ENCODE measurements at places on chromosomes 16 and 17.
A peak's percentile ranks its signal among the peaks of the same experiment; 100 is the strongest.

DNA sequence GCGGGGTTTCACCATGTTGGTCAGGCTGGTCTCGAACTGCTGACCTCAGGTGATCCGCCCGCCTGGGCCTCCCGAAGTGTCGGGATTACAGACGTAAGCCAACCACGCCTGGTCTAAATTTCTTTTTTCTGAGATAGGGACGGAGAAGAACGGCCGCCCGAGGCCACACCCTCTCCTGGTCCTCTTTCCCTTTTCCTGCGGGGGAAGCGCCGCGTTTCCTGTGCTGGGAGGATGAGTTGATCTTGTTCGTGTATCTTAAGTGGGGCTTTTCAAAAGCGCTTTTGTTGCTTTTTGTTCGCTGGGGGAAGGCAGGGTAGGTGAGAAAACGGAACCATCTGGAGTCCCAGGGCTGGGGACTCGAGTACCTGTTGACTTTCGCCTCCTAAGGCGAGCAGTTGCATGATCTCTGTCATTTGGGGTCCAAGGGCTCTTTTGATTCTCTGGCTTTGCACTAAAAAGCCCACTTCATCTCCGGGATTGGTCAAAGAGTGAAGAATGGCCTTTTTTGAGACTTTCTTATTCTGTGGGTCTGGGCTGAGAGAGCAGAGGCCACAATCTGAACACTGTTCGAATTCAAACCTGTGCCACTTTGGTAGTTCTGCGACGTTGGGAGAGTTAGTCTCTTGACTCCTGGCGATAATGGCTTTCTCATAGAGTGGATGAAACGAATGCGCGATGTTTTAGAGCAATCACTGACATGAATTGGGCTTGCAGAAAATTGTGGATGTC lies 1.3 kb downstream of the FUS start:
- DNase-seq: no peak

DNA sequence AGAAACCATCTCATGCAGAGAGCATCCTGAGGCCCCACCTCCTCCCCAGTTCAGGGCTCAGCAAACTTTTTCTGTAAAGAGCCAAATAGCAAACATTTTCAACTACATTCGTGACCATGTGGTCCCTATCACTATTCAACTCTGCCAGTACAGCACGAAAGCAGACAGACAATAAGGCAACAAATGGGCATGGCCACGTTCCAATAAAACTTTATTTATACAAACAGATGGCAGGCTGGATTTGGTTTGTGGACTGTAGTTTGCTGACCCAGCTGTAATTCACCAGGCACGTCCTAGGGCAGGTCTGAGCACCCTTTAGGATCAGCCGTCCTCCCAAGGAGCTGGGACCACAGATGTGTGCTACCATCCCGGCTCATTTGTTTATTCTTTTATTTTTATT lies 27.1 kb upstream of the GPRC5C start:
- peaks cover 8% of the 10 kb centered on the region for H3K4me1 ChIP-seq
- no peaks in the 10 kb centered on the region for H3K36me3 ChIP-seq
- H3K27me3 ChIP-seq: no peaks in the 10 kb centered on the region
- no peak overlapping the region for H3K4me3 ChIP-seq

GRCh38 chr17:58564243-58564642 lies 49.8 kb upstream of the MTMR4 start:
- no peaks in the 10 kb centered on the region for H3K36me3 ChIP-seq
- no peak overlapping the region for H3K4me3 ChIP-seq

DNA sequence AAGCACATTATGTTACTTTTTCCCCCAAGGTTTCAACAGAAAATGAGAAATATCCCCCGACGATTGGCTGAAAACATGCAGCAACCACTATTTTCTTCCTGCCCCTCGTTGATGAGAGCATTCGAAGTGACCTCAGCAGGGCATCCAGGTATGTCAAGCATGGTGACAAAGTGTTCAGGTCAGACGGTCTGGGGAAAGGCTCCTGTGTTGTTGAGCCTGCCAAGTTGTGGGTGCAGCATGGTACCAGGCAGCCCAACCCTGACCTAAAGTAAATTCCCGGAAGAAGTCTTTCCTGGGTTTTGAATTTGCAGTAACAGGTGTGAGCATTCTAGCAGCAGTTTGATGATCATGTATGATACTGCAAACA lies 51.7 kb upstream of the SEC14L1 start:
- no peak for DNase-seq
- peak overlapping the region; percentile 74 for H3K27ac ChIP-seq
- H3K4me3 ChIP-seq: peak overlapping the region; percentile 84
- H3K4me1 ChIP-seq: peaks cover 43% of the 10 kb centered on the region
- H3K27me3 ChIP-seq: no peaks in the 10 kb centered on the region

GRCh38 chr17:47317119-47317518 lies 6.6 kb upstream of the EFCAB13 start:
- H3K4me3 ChIP-seq: no peak overlapping the region
- H3K4me1 ChIP-seq: no peaks in the 10 kb centered on the region
- H3K27me3 ChIP-seq: no peaks in the 10 kb centered on the region
- no peak for DNase-seq

DNA sequence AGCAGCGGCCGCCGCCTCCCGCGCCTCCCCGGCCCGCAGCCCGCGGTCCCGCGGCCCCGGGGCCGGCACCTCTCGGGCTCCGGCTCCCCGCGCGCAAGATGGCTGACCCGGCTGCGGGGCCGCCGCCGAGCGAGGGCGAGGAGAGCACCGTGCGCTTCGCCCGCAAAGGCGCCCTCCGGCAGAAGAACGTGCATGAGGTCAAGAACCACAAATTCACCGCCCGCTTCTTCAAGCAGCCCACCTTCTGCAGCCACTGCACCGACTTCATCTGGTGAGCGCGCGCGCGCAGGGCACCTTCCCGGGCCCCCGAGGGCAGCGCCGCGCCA lies 258 bp downstream of the PRKCB start:
- no peak for DNase-seq
- H3K27ac ChIP-seq: no peak overlapping the region
- no peak overlapping the region for H3K4me3 ChIP-seq
- H3K27me3 ChIP-seq: no peaks in the 10 kb centered on the region
- H3K4me1 ChIP-seq: peaks cover 5% of the 10 kb centered on the region

DNA sequence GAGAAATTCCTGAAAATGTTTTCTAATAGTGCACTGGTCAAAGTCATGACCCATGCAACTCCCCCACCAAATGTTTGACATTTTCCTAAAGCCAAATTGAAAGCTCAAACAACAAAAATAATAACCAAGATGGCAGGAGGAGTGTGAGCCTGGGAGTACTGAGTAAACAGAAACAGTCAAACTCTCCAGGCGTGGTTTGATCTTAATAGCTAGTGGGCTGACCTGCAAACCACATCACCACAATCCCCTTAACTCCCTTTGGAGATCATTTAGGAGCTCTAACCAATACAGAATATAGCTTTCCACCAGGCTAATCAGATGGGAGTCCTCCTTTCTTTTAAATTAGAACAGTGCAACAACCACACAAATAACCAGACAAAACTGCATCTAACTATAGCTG lies 19.2 kb upstream of the MEIOC start:
- no peaks in the 10 kb centered on the region for H3K36me3 ChIP-seq
- DNase-seq: no peak
- no peak overlapping the region for H3K27ac ChIP-seq

GRCh38 chr17:52831536-52831935 lies 673.0 kb upstream of the CA10 start:
- no peaks in the 10 kb centered on the region for H3K27me3 ChIP-seq
- no peaks in the 10 kb centered on the region for H3K4me1 ChIP-seq

DNA sequence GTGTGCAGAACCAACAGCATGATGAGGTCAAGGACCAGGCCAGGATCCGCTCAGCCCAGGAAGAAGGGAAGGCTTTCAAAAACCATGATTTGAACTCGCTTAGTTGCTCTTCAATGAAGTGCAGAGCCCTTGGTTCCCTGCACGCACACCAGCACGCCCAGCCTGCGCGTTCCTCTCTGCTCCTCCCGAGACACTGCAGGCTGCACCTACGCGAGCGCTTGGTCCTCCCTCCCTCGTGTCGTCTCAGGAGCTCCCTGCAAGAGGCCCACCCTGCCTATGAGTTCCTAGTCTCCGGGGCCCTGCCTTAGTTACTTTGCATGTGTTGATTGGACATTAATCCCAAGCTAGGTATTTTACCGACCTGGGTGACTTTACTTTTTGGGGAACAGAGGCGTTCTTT lies 132.9 kb upstream of the TNRC6C start:
- H3K36me3 ChIP-seq: no peaks in the 10 kb centered on the region
- H3K27me3 ChIP-seq: no peaks in the 10 kb centered on the region
- DNase-seq: no peak

DNA sequence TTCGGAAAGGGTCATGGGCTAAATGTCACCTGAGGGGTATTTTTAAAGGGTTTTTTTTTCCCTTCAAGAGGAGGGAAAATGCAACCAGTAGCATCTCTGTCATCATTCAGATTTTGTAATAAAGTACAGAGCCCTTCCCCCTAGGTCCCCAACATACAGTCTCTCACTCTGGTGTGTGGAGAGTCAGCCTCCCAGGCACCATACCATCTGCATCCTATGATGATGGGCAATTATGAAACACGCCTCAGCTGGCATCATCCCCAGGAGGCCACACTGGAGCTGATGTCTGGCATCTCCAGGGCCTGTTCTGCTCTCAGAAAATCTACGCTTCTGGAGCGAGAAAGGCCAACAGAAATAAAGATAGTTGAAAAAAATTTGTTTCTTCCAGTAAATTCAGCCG lies 32.0 kb downstream of the TBX4 start:
- no peak overlapping the region for H3K27ac ChIP-seq
- H3K4me1 ChIP-seq: peaks cover 4% of the 10 kb centered on the region
- DNase-seq: no peak
- no peak overlapping the region for H3K4me3 ChIP-seq

- H3K4me3 ChIP-seq: no peak overlapping the region
- no peaks in the 10 kb centered on the region for H3K27me3 ChIP-seq
These were observed 46.9 kb downstream of the NFATC3 start for GRCh38 chr16:68131813-68132706.

- no peaks in the 10 kb centered on the region for H3K27me3 ChIP-seq
- DNase-seq: peak; percentile 34
- H3K27ac ChIP-seq: no peak overlapping the region
These were observed 104.4 kb downstream of the IRX5 start for GRCh38 chr16:55035029-55035428.

DNA sequence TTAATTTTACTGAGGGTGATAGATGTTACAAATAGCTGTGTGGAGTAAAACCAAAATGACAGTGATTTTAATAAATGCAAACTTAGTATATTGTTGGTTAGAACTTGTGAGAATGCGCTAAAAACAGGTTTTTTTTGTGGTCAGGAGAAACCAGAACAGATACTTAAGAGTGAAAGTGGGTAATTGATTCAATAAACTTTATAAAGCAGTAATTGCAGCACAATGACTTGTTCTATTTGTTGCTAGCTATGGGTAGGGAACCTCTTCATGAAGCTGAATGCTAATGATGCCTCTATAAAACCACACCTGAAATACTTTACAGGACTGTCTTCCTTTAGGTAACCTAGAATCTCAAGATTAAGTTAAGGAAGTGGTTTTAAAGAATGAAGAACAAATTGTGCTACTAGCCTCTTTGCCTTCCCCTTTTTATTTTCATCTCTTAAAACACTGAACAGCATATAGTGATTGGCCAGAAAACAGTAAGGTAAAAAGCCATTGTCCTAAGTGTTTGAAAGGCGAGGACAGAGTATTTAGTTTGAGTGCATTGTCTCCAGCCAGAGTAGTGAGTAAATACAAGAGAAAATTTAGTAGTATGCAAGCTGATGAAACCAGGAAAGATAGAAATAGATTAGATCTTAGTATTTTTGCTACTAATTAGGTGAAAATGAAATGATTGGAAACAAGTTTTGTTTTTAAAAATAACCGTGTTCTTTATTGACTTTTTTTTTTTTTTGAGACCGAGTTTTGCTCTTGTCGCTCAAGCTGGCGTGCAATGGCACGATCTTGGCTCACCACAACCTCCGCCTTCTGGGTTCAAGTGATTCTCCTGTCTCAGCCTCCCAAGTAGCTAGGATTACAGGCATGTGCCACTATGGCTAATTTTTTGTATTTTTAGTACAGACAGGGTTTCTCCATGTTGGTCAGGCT lies 6.0 kb downstream of the GGNBP2 start:
- H3K4me3 ChIP-seq: no peak overlapping the region
- DNase-seq: no peak
- H3K27me3 ChIP-seq: no peaks in the 10 kb centered on the region
- no peaks in the 10 kb centered on the region for H3K36me3 ChIP-seq

- H3K27ac ChIP-seq: no peak overlapping the region
- no peaks in the 10 kb centered on the region for H3K36me3 ChIP-seq
- H3K4me3 ChIP-seq: no peak overlapping the region
- no peaks in the 10 kb centered on the region for H3K27me3 ChIP-seq
- H3K4me1 ChIP-seq: no peaks in the 10 kb centered on the region
These were observed 415.1 kb downstream of the NPIPA8 start for GRCh38 chr16:17921357-17921978.

DNA sequence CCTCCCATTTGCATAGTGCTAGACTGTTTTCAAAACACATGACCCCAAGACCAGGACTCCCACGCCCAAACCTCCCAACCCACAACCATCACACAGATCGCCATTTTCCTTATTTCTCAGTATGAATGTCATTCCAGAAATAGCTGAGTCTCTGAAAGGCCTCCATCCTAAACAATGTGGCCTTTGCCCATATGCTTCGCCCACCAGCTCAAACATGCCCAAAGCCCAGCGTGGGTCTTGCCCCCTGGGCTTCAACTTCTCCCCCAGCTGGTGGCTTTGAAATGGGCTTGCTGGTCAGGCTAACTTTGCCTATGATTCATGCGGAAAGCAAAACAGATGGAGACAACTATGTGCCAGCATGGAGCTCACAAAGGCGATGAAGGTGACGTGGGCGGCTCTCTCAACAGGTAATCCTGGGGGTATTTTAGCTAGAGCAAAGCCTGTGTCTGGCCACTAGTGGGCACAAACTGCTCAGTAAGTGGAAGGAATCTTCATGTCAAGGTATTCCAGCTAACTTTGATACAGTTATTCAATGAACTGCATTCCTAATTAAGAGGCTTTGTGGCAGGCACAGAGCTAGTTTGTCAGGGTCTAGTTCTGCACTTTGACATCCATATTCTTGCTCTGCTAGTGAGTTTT lies 17.1 kb downstream of the PMP22 start:
- no peak overlapping the region for H3K4me3 ChIP-seq
- DNase-seq: no peak
- no peaks in the 10 kb centered on the region for H3K27me3 ChIP-seq
- H3K4me1 ChIP-seq: no peaks in the 10 kb centered on the region
- H3K27ac ChIP-seq: no peak overlapping the region
- H3K36me3 ChIP-seq: no peaks in the 10 kb centered on the region

DNA sequence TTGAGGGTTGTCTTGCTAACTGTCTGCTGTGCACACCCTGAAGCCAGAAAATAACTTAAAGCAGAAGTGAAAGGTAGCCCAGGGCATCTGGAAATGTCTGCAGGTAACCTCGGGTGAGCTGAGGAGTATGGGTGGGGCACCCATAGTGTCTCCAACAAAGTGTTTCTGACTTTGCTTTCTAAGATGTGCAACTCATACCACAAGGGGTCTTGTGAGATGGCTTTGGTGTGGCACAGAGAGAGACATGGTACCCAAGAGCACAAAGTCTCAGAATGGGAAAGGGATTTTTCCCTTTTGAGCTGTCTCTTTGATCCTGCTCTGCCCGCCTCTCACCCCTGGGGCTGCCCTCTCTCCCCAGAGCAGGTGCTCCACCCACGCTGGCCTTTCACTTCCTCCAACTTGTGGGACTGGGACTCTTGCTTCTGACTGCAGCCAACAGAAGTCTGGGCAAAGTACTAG lies 6.9 kb downstream of the CHD9 start:
- no peak for DNase-seq
- no peaks in the 10 kb centered on the region for H3K27me3 ChIP-seq
- H3K4me1 ChIP-seq: no peaks in the 10 kb centered on the region
- no peak overlapping the region for H3K4me3 ChIP-seq

All from body of pancreas (tissue), 4 donors.